NCI-H2227 treated with DMSO at 0.1 percent for 48 hours (cell line): ENCODE measurements at places on chromosomes 12 and 14.
A peak's percentile ranks its signal among the peaks of the same experiment; 100 is the strongest.

DNA sequence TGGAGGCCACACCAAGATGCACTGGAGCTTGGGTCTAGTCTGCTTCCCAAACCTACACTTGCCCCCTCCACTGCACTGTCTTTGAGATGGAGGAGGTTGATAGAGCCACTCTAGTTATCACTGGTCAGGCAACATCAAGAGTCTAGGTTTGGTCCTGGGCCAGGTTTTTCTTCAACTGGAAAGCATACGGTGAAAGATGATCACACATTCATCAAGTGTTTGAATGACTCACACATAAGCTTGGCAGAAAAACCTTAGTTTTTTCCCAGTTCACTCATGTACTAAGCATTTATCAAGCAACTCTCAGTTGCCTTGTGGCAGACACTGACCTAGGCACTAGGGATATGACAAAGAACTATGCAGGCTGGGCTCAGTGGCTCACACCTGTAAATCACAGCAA, 84.5 kb downstream of the PLEKHG3 start:
- DNase-seq, result no peak

- no peak for DNase-seq
These were observed 110.4 kb upstream of the CPSF6 start for GRCh38 chr12:69129017-69129416.

DNA sequence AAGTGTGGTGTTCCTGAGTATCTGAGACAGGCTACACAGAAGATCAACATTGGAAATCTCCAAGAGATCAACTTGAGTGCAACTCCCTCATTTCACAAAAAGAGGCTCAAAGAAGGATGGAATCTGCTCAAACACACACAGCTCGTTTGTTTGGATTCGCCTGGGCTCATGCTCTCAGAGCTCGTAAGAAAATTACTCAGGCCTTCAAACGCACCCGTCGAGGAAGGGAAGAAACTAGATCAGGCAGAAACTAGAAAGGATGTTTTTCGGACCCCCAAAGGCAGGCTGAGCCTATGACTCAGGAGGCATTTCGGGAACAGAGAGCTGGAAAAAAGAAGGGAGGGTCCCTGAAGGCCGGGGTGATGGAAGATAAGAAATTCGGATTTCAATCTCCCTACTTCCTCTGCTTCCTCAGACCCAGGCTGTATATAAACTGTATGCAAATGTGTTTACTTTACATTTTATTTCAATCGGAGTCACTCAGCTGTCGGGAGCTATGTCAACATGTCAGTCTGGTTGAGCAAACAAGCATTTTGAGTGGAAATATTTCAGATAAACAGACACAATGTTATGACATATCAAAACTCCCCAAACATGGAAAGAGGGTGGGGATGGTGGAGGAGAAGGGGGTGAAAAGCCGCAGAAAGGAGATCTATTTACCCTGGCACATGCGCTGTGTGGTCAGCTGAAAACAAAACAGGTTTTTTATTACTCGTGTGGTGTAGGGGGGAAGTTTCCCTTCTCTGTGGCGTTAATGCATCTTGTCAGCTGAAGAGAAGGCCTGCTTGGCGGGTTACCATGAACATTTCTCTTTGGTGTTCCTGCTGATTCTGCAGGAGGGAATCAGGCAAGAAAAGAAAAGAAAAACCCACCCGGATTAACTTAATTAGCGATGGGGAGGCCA, 129.1 kb upstream of the TBX3 start:
- no peak for DNase-seq

DNA sequence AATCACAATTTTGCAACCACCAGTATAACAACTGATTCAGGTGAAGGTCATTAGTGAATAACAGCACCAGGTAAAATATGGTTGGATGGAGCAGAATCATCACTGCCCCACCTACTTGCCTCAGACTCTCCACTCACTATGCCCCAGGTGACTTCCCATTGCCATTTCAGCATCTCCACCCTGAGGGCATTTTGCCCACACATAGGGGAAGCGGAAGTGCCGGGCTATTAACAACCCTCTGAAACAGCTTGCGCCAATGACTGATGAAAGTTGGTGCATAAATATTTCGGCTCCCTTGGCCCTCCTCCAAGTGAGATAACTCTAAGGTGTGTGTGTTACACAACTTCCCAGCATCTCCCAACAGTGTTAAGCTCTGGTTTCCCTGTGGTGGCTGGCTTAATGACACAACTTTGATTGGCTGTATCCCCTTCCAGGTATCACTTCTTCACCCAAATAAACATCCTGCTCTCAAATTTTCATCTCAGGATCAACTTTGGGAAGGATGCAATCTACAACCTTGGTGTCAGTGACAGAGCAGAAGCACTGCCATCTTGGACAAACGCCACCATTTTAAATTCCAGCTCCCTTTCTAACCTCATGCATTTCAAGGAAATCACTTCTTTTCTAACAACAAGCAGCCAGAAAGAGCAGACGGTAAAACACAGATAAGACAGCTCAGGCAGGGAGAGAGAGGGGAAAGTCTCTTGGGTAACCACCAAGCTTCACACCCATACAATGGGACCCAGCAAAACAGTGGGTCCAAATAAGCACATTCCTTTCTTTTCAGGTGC, 73.6 kb upstream of the PPP2R5C start:
- DNase-seq, result no peak

DNA sequence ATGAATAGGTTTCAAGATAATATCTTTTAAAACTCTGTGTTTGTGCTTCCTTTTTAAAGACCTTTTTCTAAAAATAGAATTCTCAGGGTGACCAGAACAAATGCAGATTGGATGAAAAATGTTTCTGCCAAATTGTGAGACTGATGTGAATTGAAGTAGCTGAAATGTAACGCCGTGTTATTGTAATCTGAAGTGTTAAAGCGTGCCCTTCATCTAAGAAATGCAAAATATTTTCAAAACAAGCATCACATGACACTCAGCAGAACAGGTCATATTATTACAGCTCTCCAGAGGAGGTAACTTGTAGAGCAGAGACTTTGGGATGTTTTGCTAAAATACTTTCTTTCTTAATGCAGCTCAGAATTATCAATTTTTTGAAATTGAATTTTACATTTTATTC, 90.0 kb upstream of the PLEKHA5 start:
- DNase-seq, result no peak

DNA sequence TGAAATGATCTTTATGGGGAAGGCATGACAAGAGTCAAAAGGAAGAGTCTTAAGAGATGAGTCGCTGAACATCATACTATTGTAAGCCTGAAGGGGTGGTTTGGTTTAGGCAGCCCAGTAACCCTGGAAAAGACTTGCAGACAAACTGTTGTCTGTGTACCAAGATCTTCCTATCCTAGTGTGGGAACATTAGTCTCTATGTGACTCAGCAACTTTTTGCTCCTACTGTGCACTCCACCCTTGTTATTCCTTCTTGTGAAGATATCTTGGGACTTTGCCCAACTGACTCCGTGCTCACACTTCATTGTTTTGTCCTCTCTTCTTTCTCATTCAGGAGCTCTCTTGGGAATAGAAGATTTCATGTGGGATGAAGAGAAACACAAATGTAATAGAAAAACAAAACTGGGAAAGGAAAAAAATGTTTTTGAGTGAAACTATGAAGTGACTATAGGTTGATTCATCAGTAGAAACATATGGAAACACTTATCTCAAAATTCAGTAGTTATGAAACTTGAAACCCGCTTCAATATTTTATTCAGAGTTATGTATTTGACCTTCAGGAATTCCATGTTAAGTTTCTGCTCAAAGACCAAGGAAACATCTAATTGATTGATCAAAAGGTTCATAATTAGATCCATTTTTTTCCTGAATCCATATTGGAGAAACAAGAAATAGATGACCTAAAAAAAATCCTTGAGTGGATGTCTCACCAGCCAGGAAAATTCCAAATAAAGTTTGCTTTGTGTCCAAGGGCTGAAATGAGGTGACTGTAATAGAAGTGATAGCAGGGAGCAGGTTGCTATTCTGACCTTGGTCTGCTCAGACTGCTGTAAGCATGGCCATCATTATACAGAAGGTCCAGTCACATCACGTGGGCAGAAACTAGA, 67.2 kb downstream of the BTG1 start:
- no peak for DNase-seq

DNA sequence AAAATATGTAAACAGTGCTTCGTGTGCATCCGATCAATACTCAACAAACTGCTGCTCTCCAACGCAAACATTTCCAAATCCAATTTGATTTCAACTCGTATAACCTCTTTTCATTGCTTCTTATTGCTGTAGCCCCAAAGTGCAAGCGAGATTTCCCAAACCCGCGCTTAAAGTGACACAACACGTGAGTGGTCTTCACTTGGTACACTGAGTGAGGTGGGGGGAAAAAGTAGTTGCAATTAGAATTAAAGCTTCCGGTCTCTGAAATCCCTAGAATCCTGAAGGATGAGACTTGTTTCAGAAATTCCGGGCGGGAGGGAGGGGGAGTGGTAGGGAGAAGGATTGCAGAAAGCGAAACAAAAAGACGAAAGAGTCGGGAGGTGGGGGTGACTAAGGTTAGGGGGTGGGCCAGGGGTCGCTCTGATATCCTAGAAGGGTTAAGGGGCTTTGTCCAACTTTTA, 387.5 kb downstream of the BCAT1 start:
- DNase-seq, result peak; percentile 10

- DNase-seq, result no peak
These were observed 1424.9 kb downstream of the LRFN5 start for GRCh38 chr14:43031598-43031997.

GRCh38 chr14:52793061-52793460, 1.7 kb upstream of the GNPNAT1 start:
- no peak for DNase-seq

DNA sequence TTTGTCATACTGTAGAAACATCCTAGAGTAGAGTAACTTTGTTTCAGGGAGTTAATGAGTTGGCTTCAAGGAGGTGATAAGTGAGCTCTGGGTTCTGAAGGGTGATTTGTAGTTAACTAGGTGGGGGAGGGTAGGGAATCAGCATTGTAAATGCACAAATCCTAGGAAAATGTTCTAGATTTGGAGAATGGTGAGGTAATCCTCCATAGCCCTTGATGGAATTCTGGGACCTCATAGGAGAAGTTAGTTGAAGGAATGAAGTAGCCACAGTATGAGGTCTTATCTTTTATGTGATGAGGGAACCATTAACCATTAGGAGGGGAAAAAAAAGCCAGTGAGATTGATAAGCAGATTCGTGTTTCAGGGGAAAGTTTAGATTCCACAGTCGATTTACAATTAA, 8.0 kb downstream of the CNOT2 start:
- DNase-seq, result no peak
